ENCODE measurements at places on chromosomes 11 and 22. TPM values are rescaled to one million over a fixed set of nuclear protein-coding genes. Genes with fewer than 3 reads are reported as not detected.

The MICAL2 gene
- 501 TPM for total RNA-seq

- no peaks in the 10 kb centered on the region for H3K27me3 ChIP-seq
- H3K4me1 ChIP-seq, result peaks cover 51% of the 10 kb centered on the region
- no peak overlapping the region for H3K27ac ChIP-seq
- H3K4me3 ChIP-seq, result no peak overlapping the region
- peaks cover 26% of the 10 kb centered on the region for H3K36me3 ChIP-seq
Observed at GRCh38 chr11:123509737-123510578, 79.9 kb downstream of the GRAMD1B start.

GRCh38 chr22:42967933-42968332 lies 47.0 kb downstream of the PACSIN2 start:
- no peaks in the 10 kb centered on the region for H3K27me3 ChIP-seq
- no peak for DNase-seq
- H3K4me1 ChIP-seq, result peaks cover 24% of the 10 kb centered on the region
- H3K4me3 ChIP-seq, result no peak overlapping the region
- peaks cover 16% of the 10 kb centered on the region for H3K36me3 ChIP-seq

- DNase-seq, result no peak
- no peak overlapping the region for H3K27ac ChIP-seq
- no peaks in the 10 kb centered on the region for H3K27me3 ChIP-seq
- H3K36me3 ChIP-seq, result no peaks in the 10 kb centered on the region
Observed at GRCh38 chr11:84855508-84856245, 771.5 kb downstream of the DLG2 start.

DNA sequence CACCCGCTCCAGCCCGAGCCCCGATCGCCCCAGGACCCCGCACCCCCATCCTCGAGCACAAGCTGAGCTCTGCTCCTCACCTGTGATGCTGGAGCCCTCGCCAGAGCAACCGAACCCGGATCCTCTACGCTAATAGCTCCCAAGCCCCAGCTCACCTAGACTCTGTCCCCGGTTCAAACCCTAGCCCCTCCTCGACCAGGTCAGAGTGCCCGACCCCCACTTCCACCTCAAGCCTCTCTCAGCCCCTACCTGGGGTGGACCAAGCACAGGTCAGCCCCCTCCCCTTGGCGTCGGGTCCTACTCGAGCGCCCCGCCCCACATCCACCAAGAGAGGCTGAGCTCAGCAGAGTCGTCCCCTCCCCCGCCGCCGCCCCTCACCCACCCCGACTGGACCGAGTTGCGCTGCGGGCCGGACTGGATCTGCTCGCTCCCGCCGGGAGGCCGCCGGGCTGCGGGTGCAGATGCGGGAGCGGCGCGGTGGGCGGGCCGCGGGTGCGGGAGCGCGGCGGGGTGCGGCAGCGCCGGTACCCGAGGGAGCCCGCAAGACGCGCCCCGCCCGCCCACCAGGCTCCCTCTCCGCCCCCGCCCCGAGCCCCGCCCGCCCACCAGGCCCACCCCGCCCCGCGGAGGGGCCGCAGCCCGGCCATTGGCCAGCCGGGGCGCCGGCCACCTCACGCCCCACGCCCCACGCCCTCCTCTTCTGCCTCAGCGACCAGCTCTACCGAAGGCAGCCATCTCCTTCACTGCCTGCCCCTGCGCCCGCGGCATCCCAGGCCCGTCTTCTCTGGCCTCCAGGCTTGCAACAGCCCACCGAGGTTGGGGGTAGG lies 577 bp upstream of the DKK3 start:
- peaks cover 7% of the 10 kb centered on the region for H3K4me1 ChIP-seq
- peak overlapping the region; percentile 72 for H3K4me3 ChIP-seq

The MAJIN gene
- not detected for total RNA-seq

The OMP gene
- not detected for total RNA-seq

- H3K27ac ChIP-seq, result no peak overlapping the region
- DNase-seq, result no peak
- H3K4me1 ChIP-seq, result peaks cover 3% of the 10 kb centered on the region
Observed at GRCh38 chr11:68224606-68225005, 11.5 kb upstream of the KMT5B start.
